Small intestine (tissue), 16 donors: ENCODE measurements at places on chromosomes 12 and 14. TPM values are rescaled to one million over a fixed set of nuclear protein-coding genes. Genes with fewer than 3 reads are reported as not detected.

The SLC6A15 gene
- polyA plus RNA-seq = 1.0 TPM

The LMNTD1 gene
- not detected for polyA plus RNA-seq

The OAS2 gene
- polyA plus RNA-seq = 2.3 TPM

The RPS29 gene
- 5,742 TPM for polyA plus RNA-seq

The NPC2 gene
- polyA plus RNA-seq = 504 TPM

The GPR162 gene
- polyA plus RNA-seq = 1.1 TPM

The SLCO1B3 gene
- polyA plus RNA-seq = not detected

The PTPRB gene
- 1.8 TPM for polyA plus RNA-seq

GRCh38 chr14:98871796-98872195 is 400.2 kb downstream of the BCL11B start:
- no peaks in the 10 kb centered on the region for H3K36me3 ChIP-seq
- no peaks in the 10 kb centered on the region for H3K4me1 ChIP-seq
- H3K27ac ChIP-seq = no peak overlapping the region
- no peak overlapping the region for H3K4me3 ChIP-seq
- no peak for DNase-seq
- no peaks in the 10 kb centered on the region for H3K27me3 ChIP-seq

DNA sequence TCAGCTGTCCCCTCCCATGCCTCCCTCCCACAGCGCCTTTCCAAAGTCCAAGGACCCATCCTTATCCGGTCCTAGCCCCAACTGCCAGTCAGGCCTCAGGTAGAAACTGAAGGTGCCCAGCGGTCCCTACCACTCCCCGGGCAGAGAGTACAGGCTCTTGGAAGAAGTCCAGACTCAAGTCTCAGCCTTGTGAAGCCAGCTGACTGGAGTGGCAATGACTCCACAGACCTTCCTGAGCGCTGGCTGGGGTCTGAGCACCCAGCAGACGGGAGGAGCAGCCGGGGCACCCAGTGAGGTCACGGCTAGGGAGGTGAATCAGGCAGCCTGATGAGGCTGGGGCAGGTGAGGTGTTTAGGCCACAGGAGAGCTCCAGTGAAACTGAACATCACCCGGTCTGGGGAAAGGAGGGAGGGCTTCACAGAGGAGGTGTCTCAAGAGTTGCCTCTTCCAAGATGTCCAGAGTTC is 60.0 kb downstream of the ITPK1 start:
- peak overlapping the region; percentile 95 for H3K27ac ChIP-seq
- H3K4me1 ChIP-seq = peaks cover 20% of the 10 kb centered on the region
- H3K36me3 ChIP-seq = peaks cover 67% of the 10 kb centered on the region
- H3K4me3 ChIP-seq = no peak overlapping the region
- DNase-seq = peak; percentile 96

- H3K4me3 ChIP-seq = no peak overlapping the region
- no peaks in the 10 kb centered on the region for H3K27me3 ChIP-seq
- H3K36me3 ChIP-seq = no peaks in the 10 kb centered on the region
- no peak for DNase-seq
- no peaks in the 10 kb centered on the region for H3K4me1 ChIP-seq
Observed at GRCh38 chr14:32190673-32191072, 11.2 kb upstream of the RNU6-7 start.

GRCh38 chr12:132740652-132741051 is 21.0 kb downstream of the ANKLE2 start:
- no peak overlapping the region for H3K4me3 ChIP-seq
- DNase-seq = no peak
- H3K27me3 ChIP-seq = no peaks in the 10 kb centered on the region
- H3K4me1 ChIP-seq = no peaks in the 10 kb centered on the region
- peaks cover 53% of the 10 kb centered on the region for H3K36me3 ChIP-seq
- H3K27ac ChIP-seq = no peak overlapping the region

- H3K27me3 ChIP-seq = no peaks in the 10 kb centered on the region
- no peak overlapping the region for H3K4me3 ChIP-seq
- DNase-seq = no peak
- no peak overlapping the region for H3K27ac ChIP-seq
Observed at GRCh38 chr12:108103517-108103916, 25.6 kb upstream of the WSCD2 start.

GRCh38 chr14:22370084-22370847 is 218.8 kb downstream of the DAD1 start:
- no peaks in the 10 kb centered on the region for H3K27me3 ChIP-seq
- no peak overlapping the region for H3K27ac ChIP-seq
- H3K36me3 ChIP-seq = no peaks in the 10 kb centered on the region
- no peak for DNase-seq

DNA sequence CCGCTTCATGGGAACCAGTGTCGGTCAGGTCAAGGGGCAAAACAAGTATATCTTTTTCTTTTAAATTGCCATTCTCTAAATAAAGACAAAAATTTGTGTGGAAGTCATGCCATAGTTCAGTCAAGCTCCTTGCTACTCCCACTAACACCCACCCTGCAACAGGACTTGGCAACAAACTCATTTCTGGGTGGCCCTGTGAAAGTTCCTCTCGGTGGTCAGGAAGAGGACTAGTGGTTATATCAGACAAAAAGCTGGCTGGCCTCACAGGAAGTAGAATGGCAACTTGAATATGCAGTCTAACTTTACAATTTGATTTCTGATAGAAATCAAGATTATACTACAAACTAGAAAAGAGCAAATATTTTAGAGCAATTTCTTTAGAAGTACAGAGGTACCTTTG is 11.2 kb downstream of the DHRS7 start:
- no peaks in the 10 kb centered on the region for H3K4me1 ChIP-seq
- H3K27me3 ChIP-seq = no peaks in the 10 kb centered on the region
- no peak for DNase-seq
- H3K4me3 ChIP-seq = no peak overlapping the region

GRCh38 chr14:55585854-55586253 is 5.8 kb downstream of the KTN1 start:
- H3K4me1 ChIP-seq = peaks cover 10% of the 10 kb centered on the region
- H3K4me3 ChIP-seq = no peak overlapping the region
- H3K27me3 ChIP-seq = no peaks in the 10 kb centered on the region
- no peaks in the 10 kb centered on the region for H3K36me3 ChIP-seq

- no peak for DNase-seq
- H3K27me3 ChIP-seq = no peaks in the 10 kb centered on the region
- no peak overlapping the region for H3K27ac ChIP-seq
- no peaks in the 10 kb centered on the region for H3K36me3 ChIP-seq
Observed at GRCh38 chr12:131049549-131050339, 96.0 kb downstream of the ADGRD1 start.

GRCh38 chr14:85566603-85567002 is 36.7 kb downstream of the FLRT2 start:
- no peaks in the 10 kb centered on the region for H3K36me3 ChIP-seq
- H3K27me3 ChIP-seq = no peaks in the 10 kb centered on the region
- H3K4me3 ChIP-seq = no peak overlapping the region
- DNase-seq = no peak
- H3K4me1 ChIP-seq = no peaks in the 10 kb centered on the region

GRCh38 chr14:100762901-100763300 is 36.2 kb downstream of the DLK1 start:
- no peaks in the 10 kb centered on the region for H3K4me1 ChIP-seq
- no peak overlapping the region for H3K4me3 ChIP-seq
- no peak for DNase-seq
- H3K36me3 ChIP-seq = no peaks in the 10 kb centered on the region

DNA sequence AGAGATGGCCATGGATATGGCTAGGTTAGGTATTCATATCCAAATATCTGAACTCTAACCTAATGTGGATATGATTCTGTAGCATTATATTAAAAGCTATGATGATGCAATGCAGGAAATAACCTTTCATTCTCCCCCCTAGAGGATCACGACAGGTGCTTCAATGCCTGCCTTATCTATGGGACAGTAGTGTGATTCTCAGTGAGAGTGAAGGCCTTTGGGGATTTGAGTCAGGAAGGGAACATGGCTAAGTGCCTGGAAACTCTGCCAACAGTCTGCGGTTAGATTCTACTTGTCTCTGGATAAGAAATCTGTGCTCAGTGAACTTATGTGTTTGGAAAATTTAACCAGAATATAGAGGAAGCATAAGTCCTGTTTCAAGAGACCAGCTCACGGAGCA is 81.8 kb downstream of the SLC38A1 start:
- H3K4me3 ChIP-seq = no peak overlapping the region
- no peak overlapping the region for H3K27ac ChIP-seq
- peaks cover 9% of the 10 kb centered on the region for H3K4me1 ChIP-seq
- no peaks in the 10 kb centered on the region for H3K27me3 ChIP-seq
- peaks cover 12% of the 10 kb centered on the region for H3K36me3 ChIP-seq

GRCh38 chr12:52233462-52234207 is 592 bp downstream of the KRT7 start:
- no peaks in the 10 kb centered on the region for H3K4me1 ChIP-seq
- H3K27me3 ChIP-seq = peaks cover 5% of the 10 kb centered on the region
- no peak overlapping the region for H3K4me3 ChIP-seq
